Endothelial cell (in vitro differentiated cells): ENCODE measurements at places on chromosomes 16 and 17. TPM values are rescaled to one million over a fixed set of nuclear protein-coding genes. Genes with fewer than 3 reads are reported as not detected.

- no peak overlapping the region for H3K4me3 ChIP-seq
- no peak for DNase-seq
- H3K27me3 ChIP-seq = peaks cover 4% of the 10 kb centered on the region
- H3K27ac ChIP-seq = no peak overlapping the region
- H3K36me3 ChIP-seq = no peaks in the 10 kb centered on the region
Measured at GRCh38 chr17:43457362-43457692, 26.4 kb upstream of the DHX8 start.

GRCh38 chr16:30482366-30482765 is 9.8 kb downstream of the ITGAL start:
- H3K4me1 ChIP-seq = peaks cover 4% of the 10 kb centered on the region
- no peak overlapping the region for H3K27ac ChIP-seq
- no peak for DNase-seq
- H3K27me3 ChIP-seq = peaks cover 2% of the 10 kb centered on the region

DNA sequence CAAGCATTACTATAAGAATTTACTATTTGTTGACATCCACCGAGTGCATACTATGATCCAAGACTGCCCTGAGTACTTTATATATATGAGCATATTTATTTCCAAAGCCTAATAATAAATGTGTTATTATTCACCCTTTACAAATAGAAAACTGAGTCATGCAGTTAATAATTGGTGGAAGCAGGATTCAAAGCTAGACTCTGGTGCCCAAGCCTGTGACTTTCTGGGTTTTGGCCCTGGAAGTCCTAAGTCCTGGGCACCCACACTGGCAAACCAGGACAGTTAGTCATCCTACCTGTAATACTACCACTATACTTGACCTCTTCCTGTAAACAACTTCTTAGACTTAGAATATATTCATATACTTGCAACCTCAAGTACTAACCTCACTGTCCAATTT is 257.4 kb upstream of the IRX5 start:
- no peaks in the 10 kb centered on the region for H3K4me1 ChIP-seq
- no peak overlapping the region for H3K27ac ChIP-seq
- H3K27me3 ChIP-seq = no peaks in the 10 kb centered on the region

- H3K27ac ChIP-seq = no peak overlapping the region
- DNase-seq = no peak
- no peaks in the 10 kb centered on the region for H3K36me3 ChIP-seq
- peaks cover 4% of the 10 kb centered on the region for H3K4me1 ChIP-seq
- peaks cover 8% of the 10 kb centered on the region for H3K27me3 ChIP-seq
- no peak overlapping the region for H3K4me3 ChIP-seq
Measured at GRCh38 chr16:56222474-56222997, 31.2 kb downstream of the GNAO1 start.

DNA sequence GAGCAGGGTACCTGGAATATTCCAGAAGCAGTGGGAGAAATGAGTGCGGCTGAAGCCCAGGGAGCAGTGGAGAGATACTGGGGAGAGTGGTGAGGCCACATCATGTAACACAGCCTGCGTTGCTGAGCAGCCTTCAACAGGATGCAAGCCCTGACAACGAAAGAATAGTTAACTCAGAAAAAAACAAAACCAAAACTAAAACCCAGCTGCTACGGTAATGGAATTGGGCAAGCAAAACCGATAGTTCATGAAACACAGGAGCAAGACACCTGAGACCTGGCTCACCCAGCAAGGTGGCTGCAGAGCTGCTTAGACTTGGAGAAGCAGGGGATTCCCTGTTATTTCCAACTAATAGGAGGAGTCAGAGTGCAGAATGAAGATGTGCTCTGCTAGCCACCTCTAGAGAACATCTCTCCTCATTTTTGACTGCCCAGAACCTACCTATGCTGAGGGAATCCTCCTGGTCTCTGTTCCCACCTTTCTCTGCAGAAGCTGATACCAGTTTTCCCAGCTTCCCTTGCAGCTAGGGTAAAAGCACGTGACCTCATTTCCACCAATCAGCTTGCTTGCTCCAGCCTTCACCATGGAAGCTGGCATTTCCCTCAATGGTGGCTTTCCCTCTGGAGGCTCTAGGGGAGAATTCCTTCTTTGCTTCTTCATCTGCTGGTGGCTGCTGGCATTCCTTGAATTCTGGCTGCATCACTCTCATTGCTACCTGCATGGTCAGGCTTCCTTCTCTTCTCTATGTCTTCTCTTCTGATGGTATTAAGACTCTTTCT is 59.4 kb upstream of the XYLT1 start:
- H3K4me3 ChIP-seq = no peak overlapping the region
- H3K27ac ChIP-seq = no peak overlapping the region
- no peaks in the 10 kb centered on the region for H3K36me3 ChIP-seq
- no peaks in the 10 kb centered on the region for H3K4me1 ChIP-seq
- no peaks in the 10 kb centered on the region for H3K27me3 ChIP-seq

DNA sequence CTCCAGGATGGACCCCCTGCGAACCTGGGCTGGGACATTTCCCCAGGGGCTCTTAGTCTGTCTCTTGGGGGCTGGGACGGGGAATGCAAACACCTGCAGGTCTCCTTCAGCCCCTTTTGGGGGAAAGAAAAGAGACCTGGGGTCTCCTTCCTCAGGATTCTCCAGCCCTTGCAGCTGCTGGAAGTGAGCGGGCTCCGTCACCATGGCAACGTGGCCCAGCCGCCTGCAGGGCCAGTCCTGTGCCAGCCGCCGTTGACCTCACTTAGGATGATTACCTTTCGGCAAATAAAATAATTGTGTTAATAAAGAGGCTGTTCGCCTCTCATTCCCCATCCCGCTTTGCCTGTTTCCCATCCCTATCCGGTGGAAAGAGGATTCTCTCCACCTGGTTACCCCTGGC is 25.7 kb downstream of the MRM1 start:
- no peak overlapping the region for H3K4me3 ChIP-seq
- peaks cover 5% of the 10 kb centered on the region for H3K27me3 ChIP-seq
- peaks cover 8% of the 10 kb centered on the region for H3K4me1 ChIP-seq
- no peak overlapping the region for H3K27ac ChIP-seq
- no peaks in the 10 kb centered on the region for H3K36me3 ChIP-seq

- H3K27me3 ChIP-seq = peaks cover 9% of the 10 kb centered on the region
- no peak overlapping the region for H3K4me3 ChIP-seq
- DNase-seq = no peak
- no peak overlapping the region for H3K27ac ChIP-seq
- no peaks in the 10 kb centered on the region for H3K36me3 ChIP-seq
Measured at GRCh38 chr16:66264311-66265047, 102.0 kb upstream of the CDH5 start.

GRCh38 chr16:67935101-67935401 is 1.6 kb downstream of the PSMB10 start:
- H3K4me1 ChIP-seq = peaks cover 18% of the 10 kb centered on the region
- DNase-seq = no peak
- peaks cover 8% of the 10 kb centered on the region for H3K36me3 ChIP-seq
- peak overlapping the region; percentile 61 for H3K27ac ChIP-seq
- H3K27me3 ChIP-seq = peaks cover 36% of the 10 kb centered on the region
- peak overlapping the region; percentile 98 for H3K4me3 ChIP-seq

DNA sequence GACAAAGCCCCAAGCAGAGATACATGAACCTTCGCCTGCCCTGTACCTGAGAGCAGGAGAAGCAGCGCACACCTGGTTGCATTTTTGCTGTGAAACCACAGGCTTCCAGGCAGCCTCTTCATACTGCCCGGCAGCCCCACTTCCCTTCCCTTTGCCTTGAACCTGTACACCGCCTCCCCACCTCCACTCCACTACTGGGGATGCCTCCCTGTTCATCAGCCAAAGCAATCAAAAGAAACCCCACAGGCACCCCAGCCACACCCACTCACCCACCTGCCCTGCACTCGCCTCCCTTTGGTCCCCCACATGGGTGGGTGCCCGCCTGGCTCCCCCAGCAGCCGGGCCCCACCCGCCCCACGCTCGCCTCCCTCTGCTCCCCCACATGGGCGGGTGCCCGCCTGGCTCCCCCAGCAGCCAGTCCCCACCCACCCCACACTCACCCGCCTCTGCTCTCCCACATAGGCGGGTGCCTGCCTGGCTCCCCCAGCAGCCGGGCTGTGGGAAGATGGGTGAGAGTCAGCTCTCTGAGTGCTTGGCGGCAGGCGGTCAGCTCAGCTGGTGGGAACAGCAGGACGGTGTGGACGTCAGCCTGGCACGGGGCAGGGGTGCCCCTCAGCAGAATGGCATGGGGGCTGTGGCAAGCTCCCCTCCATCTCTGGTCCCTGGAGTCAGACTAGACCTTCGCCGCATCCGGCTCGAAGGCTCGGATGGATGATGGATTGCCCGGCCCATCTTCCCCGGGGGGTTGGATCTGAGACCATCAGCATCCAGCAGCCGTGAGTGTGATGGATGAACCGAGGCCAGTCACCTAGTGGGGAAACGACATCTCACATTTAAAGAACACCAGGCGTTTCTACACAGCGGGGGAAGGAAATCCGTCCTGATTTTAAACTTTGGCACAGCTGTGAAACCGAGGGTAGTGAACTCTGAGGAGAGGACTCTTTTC is 135.6 kb downstream of the BANP start:
- no peak for DNase-seq
- no peak overlapping the region for H3K27ac ChIP-seq
- H3K36me3 ChIP-seq = no peaks in the 10 kb centered on the region
- H3K27me3 ChIP-seq = no peaks in the 10 kb centered on the region
- no peak overlapping the region for H3K4me3 ChIP-seq
- H3K4me1 ChIP-seq = no peaks in the 10 kb centered on the region

DNA sequence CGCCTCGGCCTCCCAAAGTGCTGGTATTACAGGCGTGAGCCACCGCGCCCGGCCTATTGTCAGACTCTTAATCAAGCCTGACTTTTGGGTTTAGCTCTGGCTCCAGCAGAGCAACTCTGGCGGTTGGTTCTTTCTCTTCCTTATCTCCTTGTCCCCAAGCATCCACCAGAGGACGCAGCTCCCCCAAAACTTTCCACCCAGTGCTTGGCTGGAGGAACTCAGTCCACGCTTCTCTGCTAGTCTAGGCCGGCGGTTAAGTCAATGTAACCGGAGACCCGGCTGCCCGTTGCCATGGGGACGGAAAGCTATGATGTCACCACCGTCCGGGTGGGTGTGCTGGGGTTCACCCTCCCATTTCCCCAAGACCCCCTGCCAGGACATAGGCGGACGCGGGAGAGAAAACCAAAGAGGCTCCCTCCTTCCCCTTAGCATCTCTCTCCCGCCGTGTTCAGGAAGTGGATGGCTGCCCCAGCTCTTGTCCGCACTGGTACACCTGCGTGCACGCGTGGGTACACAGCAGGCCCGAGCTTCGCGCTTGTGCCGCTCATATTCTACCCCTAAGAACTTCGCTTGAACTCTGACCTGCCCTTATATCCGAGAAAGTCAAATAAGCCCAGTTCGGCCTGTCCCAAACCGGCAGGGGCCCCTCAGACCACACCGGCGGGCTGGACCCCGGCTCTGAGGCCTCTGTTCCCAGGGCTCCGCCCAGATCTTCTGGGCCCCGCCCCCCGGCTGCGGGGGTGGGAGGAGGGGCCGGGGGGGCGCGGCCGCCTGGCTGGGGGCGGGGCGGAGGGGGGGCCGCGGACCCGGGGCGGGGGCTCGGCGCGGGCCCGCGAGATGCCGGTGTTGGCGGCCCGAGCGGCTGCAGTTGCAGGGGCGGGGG is at the start of gene RND2:
Gene RND2 (plus strand): TSS at position 825 of the 883 bp plus-strand sequence. CDS start 117 bp downstream, outside the sequence.
- H3K4me3 ChIP-seq = peak within 1 kb of the TSS; percentile 97
- peaks cover 13% of the 10 kb centered on the region for H3K4me1 ChIP-seq
- peak within 1 kb of the TSS; percentile 93 for H3K27ac ChIP-seq
- DNase-seq = peak; percentile 81
- H3K36me3 ChIP-seq = peaks cover 4% of the 10 kb centered on the region

DNA sequence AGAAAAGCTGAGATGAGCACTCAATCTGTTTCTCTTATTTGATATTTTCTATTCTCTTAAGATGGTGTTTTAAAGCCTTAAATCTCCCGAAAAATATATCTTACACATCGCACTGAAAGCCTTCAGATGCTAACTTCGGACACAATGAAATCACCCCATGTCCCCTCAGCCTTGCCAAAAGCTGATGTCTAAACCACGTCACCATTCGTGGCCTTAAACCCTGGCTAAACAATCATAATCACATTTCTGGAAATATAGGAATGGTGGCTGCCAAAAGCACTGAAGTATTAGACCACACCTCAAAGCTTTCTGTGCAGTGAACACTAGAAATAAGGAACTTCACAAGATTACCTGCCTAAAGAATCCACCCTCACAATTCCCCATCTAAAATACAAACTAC is 402.7 kb downstream of the SOX9 start:
- H3K4me3 ChIP-seq = no peak overlapping the region
- DNase-seq = no peak
- H3K27me3 ChIP-seq = peaks cover 6% of the 10 kb centered on the region
- no peaks in the 10 kb centered on the region for H3K36me3 ChIP-seq

Gene C1QTNF8
- total RNA-seq = not detected

Gene RNF227
- 0.77 TPM for total RNA-seq

Gene KRTAP4-3
- total RNA-seq = not detected

Gene TMEM100
- total RNA-seq = 29.3 TPM

Gene LITAFD
- total RNA-seq = not detected

Gene RUNDC1
- 12.2 TPM for total RNA-seq

Gene KRTAP9-2
- total RNA-seq = not detected

Gene MIS12
- total RNA-seq = 17.2 TPM

Gene KRTAP4-6
- not detected for total RNA-seq

Gene DNAAF1
- total RNA-seq = 0.18 TPM
